Breast epithelium (tissue), 4 donors: ENCODE measurements at places on chromosomes 3 and 15. TPM values are rescaled to one million over a fixed set of nuclear protein-coding genes. Genes with fewer than 3 reads are reported as not detected.

Gene DNAH12
- 0.15 TPM for total RNA-seq

Gene CCDC54
- total RNA-seq: 0.33 TPM

Gene FAH
- 48.8 TPM for total RNA-seq

Gene RAD51
- total RNA-seq: not detected

Gene CFAP20DC
- total RNA-seq: 3.3 TPM
